IPS-NIHi11 (cell line): ENCODE measurements at places on chromosomes 2 and 18.

DNA sequence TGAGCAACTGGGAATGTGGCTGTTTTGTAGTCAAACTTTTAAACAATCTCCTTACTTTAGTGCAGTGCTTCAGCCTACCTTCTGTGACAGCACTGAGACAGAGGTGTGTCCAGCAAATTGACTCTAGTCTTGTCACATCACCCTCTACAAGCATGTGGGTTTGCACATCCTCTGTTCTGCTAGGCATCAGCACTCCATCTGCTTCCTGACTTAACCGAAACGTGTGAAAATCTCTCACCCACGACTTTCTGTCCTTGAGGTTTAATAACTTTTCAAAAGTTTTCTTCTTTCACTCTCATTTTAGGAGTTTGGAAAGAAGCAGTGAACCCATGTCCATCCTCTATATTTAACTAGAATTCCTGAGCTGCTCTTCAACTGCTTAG, 42.6 kb downstream of the TTR start:
- no peak for DNase-seq

GRCh38 chr2:163655667-163656066, 80.1 kb downstream of the FIGN start:
- DNase-seq, result no peak

DNA sequence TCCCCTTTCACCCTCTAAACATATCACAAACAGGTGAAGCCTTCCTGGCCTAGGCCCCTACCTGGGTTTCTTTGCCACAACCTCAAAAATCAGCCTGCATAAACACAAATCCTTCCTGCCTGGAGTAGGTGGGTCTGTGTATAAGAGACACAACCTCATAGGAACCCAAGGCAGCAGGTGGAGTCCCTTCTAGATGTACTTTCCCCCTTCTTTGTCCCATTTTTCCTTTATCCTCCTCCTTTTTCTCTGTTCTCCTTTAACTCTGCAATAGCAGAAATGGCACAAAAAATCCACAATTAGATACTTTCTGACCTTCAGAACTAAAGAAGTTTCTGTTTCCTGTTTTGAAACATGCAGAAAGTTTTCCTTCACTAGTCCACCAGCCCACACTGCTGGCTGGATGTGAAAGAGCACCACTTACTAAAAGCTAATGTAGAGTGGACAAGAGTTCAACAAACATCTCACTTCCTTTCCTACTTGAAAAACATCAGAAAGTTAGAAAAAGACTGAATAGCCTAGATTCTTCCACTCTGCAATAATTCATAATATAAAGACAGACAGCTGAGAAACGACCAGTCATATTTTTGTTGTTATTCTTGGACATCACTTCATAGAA, 11.2 kb downstream of the SLC40A1 start:
- no peak for DNase-seq

DNA sequence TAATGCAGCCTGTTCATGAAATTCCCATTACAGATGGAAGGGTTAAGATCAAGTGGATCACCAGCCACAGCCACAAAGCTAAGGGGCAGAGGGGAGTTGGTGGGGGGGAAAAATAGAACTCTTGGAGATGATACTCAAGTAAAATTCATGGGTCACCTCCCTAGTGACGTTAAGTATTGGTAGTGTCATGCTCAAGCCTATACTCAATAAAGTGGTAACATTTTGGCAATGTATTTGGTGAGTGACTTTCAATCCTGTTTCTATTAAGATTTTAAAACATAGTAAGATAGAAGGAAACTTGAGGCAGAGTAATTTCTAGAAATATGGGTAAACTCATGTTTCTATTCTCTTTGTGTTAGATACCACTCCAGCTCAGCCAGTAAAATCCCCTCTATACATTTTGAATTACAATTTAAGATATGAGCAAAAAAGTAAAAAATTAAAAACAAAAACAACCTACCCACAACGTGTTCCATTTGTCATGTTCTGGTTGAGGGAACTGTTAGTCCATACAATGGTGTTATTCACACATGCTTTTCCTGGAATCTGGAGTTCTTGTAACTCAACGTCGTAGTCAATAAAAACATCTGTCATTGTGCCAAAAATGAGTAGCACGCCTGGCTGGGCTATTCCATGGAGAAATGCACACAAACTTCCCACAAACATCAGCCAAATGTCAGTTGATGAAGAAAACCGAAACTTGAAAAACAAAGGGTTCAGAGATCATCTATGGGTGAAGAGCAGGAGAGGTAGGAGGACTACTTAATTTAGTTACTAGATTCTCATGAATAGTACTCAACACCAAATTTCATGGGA, 18.1 kb downstream of the ABCB11 start:
- DNase-seq, result no peak

DNA sequence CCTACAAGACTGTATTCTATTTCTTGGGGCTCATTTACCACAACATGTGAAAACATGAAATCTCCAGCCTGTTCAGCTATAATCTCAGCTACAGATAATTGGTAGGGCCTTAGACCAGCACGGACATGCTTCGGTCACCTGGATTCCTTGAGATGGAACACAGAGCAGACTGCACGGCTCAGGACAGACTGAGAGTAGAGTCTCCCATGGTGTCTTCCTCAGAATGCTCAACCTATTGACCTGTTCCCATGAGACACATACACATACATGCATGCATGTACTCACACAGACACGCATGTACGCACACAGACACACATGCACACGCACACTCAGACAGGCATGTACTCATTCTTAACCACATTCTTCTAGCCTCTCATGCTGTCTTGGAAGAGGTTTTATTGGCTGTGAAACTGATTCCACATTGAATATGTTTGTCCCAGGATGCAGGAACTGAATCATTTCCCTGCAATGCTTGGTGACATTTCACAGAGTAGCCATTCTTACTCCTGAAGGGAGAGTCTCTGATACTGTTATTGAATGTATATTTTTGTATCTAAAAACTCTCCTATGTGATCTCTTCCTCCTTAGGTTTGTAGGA, 23.5 kb upstream of the BZW1 start:
- no peak for DNase-seq

DNA sequence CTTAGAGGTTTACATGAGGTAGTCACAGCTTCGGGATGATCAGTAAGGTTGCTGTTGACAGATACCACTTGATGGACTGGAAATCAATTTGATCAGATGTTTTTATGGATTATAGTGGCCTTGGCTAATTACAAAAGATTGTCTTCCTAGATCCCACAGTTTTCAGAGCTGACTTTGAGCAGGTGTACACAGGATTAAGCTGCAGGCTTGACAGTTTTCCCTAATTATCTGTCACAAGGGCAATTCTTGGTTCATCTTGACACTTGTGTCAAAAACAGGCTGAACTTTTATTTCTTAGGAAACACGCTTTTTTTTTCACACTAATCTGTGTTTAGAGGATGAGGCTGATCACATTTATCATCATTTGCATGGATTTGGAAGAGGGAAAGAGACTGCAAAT, 824.0 kb upstream of the PIK3C3 start:
- no peak for DNase-seq

- no peak for DNase-seq
Measured at GRCh38 chr2:215727507-215728503, 285.5 kb downstream of the MREG start.

GRCh38 chr2:156792242-156792840, 356.2 kb downstream of the GPD2 start:
- DNase-seq, result no peak

DNA sequence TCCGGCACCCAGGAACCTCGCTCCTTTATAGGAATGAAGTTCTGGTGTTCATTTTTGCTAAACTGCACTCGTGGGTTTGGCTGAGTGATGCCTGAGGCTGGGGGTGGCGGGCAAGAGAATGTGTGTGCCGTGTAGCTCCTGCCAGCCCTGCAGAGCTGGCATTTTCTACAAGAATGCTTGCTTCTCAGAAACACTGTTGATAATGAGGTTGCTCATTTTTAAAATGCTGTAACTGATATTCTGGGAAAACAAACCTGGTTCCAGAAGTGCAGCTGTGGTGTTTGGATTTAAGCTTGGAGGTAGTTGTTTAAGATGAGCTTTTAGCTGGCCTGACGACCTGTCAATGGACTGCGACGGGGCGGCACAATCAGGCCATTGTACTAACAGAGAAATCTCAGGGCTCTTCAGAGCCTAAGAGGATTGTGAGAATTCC, 511.9 kb upstream of the TNP1 start:
- no peak for DNase-seq

- no peak for DNase-seq
Measured at GRCh38 chr2:72015266-72015665, 132.4 kb downstream of the CYP26B1 start.
